NCI-H2029 treated with DMSO at 0.1 percent for 48 hours (cell line): ENCODE measurements at places on chromosomes 11 and 22.
A peak's percentile ranks its signal among the peaks of the same experiment; 100 is the strongest.

DNA sequence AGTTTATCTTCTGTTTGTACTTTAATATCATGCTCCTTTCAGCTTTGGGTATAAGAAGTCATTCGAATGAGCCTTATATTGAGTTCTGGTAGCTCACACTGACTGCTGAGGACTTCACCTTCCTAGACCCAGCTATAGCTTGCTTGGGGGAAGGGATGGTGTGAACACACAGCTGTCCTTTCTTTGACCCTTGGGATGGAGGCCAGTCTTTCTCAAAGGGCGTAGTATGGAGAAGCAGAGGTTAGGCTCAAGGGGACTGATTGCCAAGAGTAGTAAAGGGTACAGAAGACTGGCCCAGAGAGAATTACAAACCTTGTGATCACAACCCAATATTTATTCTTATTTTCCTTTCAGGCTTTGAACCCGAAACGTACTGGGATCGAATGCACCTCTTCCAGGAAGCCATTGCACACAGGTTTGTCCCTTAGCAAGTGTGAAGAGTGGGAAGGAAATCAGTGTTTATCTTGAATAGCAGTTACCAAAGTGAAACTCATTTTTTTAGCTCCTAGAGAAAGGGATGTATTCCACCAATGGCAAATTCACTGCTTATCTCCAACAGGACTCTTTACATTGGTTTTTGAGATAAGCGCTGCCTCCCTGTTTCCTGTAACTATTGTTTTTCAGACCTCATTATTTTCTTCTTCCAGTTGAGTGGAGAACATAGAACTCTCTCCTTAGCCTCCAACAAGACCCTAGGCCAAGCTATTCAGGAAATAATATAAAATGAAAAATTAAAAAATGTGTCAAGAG is 42.8 kb upstream of the YWHAH start:
- DNase-seq = no peak

GRCh38 chr11:116202922-116203321 is 569.9 kb downstream of the BUD13 start:
- no peak for DNase-seq

DNA sequence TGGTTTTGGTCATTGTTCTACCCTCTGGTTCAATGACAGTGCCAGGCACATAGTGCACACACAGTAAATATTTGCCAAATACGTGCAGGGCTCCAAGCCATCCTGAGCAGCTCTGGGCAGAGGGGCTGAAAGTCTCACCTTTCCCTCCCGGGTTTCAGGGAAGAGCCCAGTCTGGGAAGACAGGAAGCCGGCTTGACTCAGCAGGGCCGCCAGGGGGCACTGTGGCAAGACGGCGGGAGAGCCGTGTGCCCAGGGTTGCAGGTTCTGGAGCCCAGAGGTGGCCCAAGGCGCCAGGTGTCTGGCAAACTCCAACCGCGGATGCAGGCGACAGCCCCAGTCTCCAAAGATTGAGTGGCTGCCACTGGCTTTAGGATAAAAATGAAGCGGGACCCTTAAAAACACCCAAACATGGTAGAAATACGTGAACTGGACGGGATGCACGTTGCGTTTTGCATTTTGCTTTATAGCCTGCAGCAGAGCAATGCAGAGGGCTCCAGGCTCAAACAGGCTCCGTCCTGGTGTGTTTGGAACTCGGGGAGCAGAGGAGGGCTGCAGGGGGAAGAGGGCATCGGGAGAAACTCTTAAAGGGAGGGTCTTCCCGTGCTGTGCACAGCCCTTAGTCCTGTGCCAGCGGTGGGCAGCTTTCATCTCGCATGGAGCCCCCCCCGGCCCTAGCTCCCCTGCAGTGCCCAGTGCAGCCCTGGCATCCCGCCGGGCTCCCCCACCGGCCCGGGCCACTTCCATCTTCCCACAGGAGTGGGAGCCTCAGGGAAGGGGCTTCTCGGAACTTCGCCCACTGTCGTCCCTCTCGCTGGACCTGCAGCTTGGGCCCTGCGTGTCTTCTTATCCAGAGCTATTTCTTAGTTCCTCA is 10.7 kb downstream of the KRTAP5-5 start:
- DNase-seq = peak; percentile 50

DNA sequence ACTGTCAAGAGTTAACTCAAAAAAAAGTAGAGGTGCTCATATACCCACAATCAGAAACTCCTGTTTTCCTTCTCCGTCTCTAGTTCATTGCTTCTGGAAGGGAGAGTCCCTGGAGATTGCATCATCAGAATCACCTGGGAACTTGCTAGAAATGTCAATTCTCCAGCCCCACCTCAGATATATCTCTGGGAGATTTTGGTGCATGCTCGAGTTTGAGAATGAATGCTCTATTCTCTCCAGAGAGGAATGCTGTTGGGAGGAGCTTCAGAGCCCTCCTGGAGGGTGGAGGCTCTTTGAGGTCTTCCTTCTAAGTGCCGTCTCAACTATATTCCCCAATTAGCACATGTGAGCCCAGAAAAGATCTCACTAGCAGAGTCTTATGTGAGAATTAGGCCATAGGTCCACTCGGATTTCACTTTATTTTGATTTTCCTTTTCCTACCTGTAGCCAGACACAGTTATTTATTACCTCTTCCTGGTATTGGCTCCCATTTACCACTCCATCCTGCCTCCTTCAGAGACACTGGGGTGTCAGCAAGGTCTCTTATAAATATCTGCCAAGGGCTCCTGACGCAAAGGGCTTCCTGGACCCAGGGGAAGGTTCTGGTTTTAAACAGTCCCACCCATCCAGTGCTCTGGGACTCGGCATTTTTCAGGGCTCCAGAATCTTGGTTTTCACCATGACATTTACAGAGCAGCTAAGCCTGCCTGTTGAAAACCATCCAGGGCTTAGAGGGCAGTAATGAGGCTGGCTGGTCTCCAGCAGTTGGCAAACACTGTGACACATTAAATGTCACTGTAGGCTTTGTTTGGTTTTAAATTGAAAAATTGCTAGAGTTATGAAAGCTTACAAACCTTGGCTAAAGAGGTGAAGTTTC is 136.2 kb downstream of the CD44 start:
- peak; percentile 61 for DNase-seq

DNA sequence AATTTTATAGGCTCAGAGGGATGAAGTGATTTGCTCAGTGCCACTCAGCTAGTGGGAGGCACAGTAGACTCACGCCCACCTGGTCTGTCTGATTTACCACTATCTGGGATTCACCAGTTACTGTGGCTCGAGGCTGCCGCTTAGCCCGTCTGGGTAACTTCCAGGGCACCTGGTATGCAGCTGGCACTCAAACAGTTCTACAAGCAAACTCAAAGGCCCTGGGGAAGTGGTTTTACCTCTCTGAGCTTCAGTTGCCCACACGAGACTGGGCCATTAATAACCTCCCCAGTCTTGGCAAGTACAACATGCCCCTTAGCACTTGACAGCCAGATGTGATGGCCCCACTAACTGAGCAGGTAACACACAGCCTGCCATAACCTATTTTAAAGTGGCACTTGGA is 2.6 kb downstream of the GDPD5 start:
- DNase-seq = peak; percentile 42
